ENCODE measurements at places on chromosomes 6 and 20. TPM values are rescaled to one million over a fixed set of nuclear protein-coding genes. Genes with fewer than 3 reads are reported as not detected.
A peak's percentile ranks its signal among the peaks of the same experiment; 100 is the strongest.

DNA sequence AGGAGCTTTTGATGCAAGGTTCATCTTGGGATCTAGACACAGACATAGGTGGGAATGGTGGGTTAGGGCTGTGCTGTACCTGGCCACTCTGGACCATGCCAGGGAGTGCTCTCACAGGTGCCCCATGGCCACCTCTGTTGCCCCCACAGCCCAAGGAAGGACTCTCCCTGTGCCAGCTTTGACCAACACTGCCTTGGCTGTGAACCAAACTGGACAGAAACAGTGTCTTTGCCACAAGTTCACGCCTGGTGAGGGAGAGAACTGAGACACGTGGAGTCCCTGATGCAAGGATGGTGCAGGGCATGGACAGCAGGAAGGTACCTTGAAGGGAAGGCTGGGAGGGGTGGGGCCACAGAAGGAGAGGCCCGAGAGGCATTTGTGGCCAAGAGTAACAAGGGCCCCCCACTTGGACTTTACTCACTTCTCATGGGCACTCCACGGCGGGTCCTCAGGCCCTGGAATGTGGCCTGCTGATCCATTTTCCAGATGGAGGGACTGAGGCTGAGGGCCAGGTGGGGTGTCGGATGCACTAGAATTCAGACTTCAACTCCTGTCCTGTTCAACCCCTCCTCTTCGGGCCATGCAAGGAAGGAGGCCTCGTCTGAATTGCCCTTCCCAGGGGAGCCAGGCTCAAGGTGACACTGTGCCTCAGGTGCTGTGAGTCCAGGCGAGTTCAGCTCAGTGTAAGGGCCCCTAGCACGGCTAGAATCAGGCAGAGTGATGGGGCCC lies 103.3 kb downstream of the YTHDF1 start:
- peaks cover 55% of the 10 kb centered on the region for H3K27me3 ChIP-seq
- DNase-seq: no peak
- H3K27ac ChIP-seq: no peak overlapping the region
- no peaks in the 10 kb centered on the region for H3K36me3 ChIP-seq

The MEI4 gene
- total RNA-seq: 1.5 TPM

DNA sequence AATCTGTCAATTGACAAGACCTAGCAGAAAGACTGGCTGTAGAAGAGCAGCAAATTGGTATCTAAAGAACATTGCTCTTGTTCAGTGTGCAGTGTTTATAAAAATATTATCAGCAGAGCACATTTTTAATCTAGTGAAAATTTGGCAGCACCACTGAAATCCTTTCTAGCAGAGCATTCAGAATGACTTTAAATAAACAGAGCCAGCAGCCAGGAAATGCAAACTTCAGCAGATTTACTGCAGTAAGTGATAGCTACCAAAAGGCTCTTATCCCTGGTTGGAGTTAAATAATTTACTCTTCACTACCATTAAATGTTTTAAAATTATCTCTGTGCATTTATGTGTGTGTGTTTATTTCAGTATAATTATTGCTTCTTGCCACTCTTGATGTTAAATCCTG lies 590.9 kb upstream of the CITED2 start:
- no peak overlapping the region for H3K4me3 ChIP-seq
- peak overlapping the region; percentile 70 for H3K27ac ChIP-seq
- H3K4me1 ChIP-seq: peaks cover 22% of the 10 kb centered on the region
- no peaks in the 10 kb centered on the region for H3K36me3 ChIP-seq

The ECHDC1 gene
- total RNA-seq: 52.8 TPM

GRCh38 chr6:126581316-126581715 lies 241.4 kb downstream of the CENPW start:
- no peak overlapping the region for H3K4me3 ChIP-seq
- no peak for DNase-seq
- no peaks in the 10 kb centered on the region for H3K4me1 ChIP-seq
- no peaks in the 10 kb centered on the region for H3K27me3 ChIP-seq

The OTOR gene
- not detected for total RNA-seq

DNA sequence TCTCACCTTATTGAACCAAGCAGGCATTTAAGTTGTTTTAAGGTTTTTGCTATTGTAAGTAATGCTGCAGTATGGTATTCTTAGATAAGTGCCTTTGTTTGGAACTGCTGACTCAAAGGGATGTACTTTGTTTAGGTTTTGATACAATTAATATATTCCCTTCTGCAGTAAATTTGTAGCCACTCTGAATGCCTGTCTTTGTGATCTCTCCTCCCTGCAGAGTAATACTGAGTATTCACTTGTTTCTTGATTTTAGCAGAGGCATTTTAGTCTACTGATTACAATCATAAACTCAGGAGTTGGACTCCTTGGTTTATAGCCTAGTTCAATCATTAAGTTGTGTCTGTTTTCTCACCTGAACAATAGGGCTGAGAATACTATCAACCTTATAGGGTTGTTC lies 13.4 kb downstream of the CDS2 start:
- H3K4me1 ChIP-seq: peaks cover 12% of the 10 kb centered on the region
- no peak for DNase-seq
- no peaks in the 10 kb centered on the region for H3K36me3 ChIP-seq
- H3K27ac ChIP-seq: no peak overlapping the region

The GHRH gene
- total RNA-seq: not detected

- no peak overlapping the region for H3K27ac ChIP-seq
- peaks cover 12% of the 10 kb centered on the region for H3K36me3 ChIP-seq
- H3K4me1 ChIP-seq: peaks cover 9% of the 10 kb centered on the region
- H3K4me3 ChIP-seq: no peak overlapping the region
Measured at GRCh38 chr20:25203871-25204320, 8.4 kb downstream of the ENTPD6 start.

DNA sequence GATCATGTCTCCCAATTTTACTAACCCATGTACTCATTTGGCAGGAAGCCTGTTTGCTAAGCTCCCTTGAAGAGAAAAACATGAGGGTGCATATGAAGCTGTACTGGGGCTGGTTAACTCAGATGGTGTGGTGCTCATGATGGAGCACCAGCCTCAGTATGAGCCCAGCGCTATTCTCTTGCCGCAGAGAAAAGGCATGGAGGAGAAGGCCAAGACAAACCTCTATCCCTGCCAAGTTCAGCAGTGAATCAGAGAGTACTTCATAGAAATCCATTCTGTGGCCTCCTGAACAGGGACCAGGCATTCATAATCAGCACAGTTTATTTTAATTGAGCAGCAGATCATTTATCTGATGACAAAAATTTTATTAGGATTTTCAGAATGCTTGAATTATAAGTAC lies 398.1 kb downstream of the LMBRD1 start:
- no peaks in the 10 kb centered on the region for H3K27me3 ChIP-seq
- no peak overlapping the region for H3K4me3 ChIP-seq
- H3K36me3 ChIP-seq: no peaks in the 10 kb centered on the region
- no peak for DNase-seq

DNA sequence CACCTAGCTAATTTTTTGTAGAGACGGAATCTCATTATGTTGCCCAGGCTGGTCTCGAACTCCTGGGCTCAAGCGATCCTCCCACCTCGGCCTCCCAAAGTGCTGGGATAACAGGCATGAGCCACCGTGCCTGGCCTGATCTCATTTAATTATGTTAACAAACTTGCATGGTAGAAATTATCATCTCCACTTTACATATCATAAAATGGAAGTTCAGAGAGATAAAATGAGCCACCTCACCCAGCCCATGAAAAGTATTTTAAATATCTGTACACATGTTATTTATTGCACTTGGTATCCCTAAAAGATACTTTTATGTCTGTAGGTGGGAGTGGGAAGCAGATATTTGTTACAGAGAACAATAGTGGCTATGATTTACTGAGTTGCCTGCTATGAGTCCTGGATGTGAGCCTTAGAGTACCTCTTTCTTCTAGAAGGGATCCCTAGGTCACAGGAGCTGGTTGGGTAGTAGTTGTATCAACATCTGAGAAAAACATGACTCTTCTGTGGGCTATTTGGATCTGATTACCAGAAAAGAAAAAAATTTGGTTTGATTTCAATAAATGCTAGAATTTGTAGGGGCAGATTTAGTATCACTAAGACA lies 52.4 kb upstream of the EIF2S2 start:
- H3K27ac ChIP-seq: peak overlapping the region; percentile 90
- no peaks in the 10 kb centered on the region for H3K36me3 ChIP-seq
- no peaks in the 10 kb centered on the region for H3K27me3 ChIP-seq
- no peak overlapping the region for H3K4me3 ChIP-seq
- no peak for DNase-seq
- H3K4me1 ChIP-seq: peaks cover 26% of the 10 kb centered on the region

DNA sequence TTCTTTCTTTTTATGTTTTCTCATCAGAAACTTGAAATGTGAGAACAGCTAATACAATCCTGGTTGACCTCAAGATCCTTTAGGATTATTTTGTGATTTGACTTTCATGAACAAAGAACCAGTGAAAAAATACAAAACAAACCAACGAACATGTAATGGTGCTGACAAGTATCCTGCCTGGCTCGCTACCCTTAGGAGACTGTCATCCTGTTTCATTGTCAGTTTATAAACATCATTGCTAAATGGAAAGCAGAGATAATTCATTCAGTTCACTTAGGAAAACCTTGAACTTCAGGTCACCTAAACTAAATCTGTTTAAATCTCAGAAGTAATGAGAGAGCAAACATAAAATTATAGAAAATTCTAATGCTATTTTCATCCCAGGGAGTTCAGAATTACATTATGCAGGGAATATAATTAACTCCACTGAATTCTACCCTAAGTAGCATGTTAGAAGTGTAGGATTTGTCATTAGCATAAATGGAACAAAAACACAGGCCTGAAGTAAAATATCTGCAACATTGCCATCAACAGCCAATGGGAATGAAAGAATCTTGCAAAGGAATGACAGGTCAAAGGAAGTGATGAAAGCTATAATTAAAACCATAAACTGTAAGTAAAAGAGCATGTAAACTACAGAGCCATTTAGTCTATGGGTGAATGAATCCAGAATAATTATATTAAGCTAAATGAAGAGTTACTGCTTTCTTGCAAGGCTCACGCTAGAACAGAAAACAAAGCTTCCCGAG lies 401.2 kb upstream of the MANEA start:
- DNase-seq: no peak
- H3K36me3 ChIP-seq: no peaks in the 10 kb centered on the region
- H3K4me1 ChIP-seq: peaks cover 11% of the 10 kb centered on the region
- peak overlapping the region; percentile 30 for H3K27ac ChIP-seq
- no peaks in the 10 kb centered on the region for H3K27me3 ChIP-seq
- no peak overlapping the region for H3K4me3 ChIP-seq

DNA sequence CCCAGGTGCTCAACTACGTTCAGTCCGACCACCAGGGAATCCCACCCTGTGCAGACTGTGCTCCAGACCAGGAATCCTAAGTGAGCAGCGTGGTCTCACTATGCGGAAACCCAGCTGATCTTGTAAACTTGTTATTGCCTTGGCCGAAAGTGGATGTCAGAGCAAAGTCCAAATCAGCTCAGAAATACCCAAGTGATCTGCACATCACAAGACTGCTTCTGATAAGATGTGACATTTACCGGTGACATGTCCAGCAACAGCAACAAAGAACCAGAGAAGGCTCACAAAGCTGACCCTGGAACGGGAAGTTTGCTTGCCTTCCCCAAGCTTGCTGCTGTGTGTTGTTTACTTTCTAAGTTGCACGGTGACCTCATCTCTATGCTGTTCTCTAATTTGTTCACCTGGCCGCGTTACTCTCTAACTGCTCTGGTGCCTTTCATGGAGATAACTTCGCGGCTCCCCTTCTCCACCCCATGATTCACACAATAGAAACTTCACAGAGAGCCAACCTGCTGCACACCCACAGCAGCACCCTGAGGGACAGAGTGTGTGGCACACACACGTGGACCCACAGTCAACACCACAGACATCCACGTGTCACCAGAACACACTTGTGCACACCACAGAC lies 1.7 kb downstream of the BNIP5 start:
- no peaks in the 10 kb centered on the region for H3K36me3 ChIP-seq
- H3K4me1 ChIP-seq: peaks cover 22% of the 10 kb centered on the region
- peaks cover 37% of the 10 kb centered on the region for H3K27me3 ChIP-seq
- DNase-seq: no peak
- H3K4me3 ChIP-seq: no peak overlapping the region
- peak overlapping the region; percentile 66 for H3K27ac ChIP-seq

The RAB22A gene
- total RNA-seq: 21.2 TPM

GRCh38 chr20:55242853-55243252 lies 762.5 kb downstream of the CBLN4 start:
- H3K4me1 ChIP-seq: no peaks in the 10 kb centered on the region
- H3K27ac ChIP-seq: no peak overlapping the region
- H3K27me3 ChIP-seq: no peaks in the 10 kb centered on the region
- no peaks in the 10 kb centered on the region for H3K36me3 ChIP-seq

DNA sequence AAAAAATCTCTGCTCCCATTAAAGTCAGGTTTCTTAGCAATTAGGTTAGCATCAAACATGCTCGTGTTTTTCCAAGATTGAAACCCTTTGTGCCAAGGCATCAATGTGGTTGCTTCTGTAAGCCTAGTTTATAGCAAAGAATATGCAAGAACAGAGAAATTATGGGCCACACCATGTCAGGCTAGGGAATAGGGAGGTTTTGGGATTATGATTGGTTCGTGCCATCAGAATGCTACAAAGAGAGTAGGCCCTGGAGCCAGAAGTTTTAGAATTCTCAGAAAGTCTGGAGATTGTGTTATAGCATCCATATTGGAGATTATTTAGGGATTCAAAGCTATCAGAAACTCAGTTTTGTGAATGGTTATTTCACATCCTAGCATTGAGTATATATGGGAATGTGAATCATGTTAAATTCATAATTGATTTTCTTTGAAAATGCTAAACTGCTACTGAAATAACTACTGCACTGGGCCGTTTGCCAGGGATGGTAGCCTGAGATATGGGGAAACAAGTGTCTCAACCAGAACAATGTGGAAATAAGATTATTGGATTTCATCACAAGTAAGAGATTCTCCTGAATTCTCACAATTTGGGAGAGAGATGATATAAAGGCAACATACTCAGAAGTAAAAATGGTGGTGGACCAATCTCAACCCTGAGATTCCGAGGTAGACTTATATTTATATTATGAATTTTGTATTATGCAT lies 45.3 kb downstream of the ZNF292 start:
- peaks cover 7% of the 10 kb centered on the region for H3K36me3 ChIP-seq
- DNase-seq: no peak
- peaks cover 5% of the 10 kb centered on the region for H3K4me1 ChIP-seq
- peak overlapping the region; percentile 27 for H3K27ac ChIP-seq
- H3K27me3 ChIP-seq: no peaks in the 10 kb centered on the region

DNA sequence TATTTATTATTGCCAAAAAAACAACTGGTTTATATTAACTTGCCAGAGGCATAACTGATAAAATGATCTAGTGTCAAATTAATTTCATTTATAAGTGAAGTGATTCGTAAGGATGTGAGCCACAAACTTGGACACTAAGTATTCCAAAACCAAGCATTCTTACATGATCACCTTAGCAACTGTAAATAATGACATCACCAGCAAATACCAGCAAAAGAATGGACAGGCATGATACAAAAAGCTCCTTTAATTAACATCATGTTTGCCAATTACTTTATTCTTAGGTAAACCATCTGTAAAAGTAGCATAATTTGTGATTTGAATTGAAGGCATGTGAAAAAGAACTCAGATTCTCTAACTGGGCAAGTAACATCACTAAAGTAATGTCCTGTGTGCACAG lies 17.2 kb upstream of the FNDC1 start:
- H3K27me3 ChIP-seq: peaks cover 43% of the 10 kb centered on the region
- no peaks in the 10 kb centered on the region for H3K4me1 ChIP-seq
- H3K4me3 ChIP-seq: no peak overlapping the region

The SYCP2 gene
- total RNA-seq: 1.8 TPM

- no peak for DNase-seq
- H3K27me3 ChIP-seq: peaks cover 10% of the 10 kb centered on the region
- peaks cover 30% of the 10 kb centered on the region for H3K4me1 ChIP-seq
- peak overlapping the region; percentile 82 for H3K4me3 ChIP-seq
Measured at GRCh38 chr6:132511210-132511830, 1.6 kb downstream of the STX7 start.

The TRAPPC3L gene
- total RNA-seq: 1.7 TPM

Measured in mesothelial cell of epicardium (in vitro differentiated cells).